EH (cell line): ENCODE measurements at places on chromosomes 1 and 21.

- no peak for DNase-seq
These were observed 11.3 kb upstream of the MFSD2A start for GRCh38 chr1:39943471-39944290.

- peak; percentile 46 for DNase-seq
These were observed 42.7 kb upstream of the LDLRAP1 start for GRCh38 chr1:25500694-25501093.

DNA sequence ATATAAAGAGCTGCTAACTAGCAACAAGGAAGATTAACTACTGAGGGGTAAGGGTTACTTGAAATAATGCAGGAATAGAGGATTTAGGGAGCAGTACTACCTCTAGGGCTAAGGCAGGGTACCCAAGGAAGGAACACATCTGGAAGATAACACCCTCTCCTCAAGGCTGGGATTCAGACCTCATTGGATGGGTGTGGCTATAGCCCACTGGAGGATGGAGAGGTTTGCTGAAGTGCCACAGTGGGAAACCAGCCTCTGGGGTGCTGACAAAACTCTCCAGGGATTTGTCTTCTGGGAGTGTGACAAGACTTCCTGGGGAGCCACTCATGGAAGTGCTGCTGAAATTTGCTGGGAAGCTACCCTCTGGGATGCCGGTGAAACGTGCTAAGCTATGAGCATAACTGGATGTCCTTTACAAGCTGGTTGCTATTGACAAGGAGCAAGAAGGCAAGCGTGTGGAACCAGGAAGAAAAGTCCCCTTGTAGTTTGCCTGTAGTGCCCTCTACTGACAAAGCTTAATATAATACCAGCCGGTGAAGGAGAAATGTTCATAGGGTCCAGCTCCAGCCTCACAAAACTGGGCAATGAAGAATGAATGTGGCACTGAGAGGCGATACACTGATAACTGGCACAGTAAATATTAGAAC is 122.8 kb upstream of the USP24 start:
- peak; percentile 80 for DNase-seq

DNA sequence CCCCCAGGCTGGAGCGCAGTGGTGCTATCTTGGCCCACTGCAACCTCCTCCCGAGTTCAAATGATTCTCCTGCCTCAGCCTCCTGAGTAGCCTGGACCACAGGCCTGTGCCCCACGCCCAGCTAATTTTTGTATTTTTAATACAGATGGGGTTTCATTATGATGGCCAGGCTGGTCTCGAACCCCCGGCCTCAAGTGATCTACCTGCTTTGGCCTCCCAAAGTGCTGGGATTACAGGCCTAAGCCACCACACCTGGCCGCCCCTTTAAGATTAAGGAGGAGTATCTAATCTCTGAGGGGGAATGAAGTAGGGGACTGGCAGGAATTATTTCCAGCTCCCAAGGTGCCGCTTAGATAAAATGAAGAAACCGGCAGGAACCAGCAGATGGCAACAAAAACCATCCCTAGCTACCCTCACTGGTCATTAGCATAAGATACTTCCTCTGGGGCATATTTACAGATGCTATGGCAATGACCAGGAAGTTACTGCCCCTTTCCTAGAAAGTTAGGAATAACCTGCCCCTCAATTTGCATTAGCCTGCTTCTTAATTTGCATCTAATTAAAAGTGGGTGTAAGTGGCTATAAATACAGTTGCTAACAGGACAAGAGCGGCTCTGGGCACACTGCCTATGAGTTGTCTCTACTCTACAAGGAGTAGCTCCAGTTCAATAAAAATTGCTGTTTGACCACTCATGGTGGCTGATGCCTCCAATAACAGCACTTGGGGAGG is 7.1 kb upstream of the NSUN4 start:
- DNase-seq: peak; percentile 57

DNA sequence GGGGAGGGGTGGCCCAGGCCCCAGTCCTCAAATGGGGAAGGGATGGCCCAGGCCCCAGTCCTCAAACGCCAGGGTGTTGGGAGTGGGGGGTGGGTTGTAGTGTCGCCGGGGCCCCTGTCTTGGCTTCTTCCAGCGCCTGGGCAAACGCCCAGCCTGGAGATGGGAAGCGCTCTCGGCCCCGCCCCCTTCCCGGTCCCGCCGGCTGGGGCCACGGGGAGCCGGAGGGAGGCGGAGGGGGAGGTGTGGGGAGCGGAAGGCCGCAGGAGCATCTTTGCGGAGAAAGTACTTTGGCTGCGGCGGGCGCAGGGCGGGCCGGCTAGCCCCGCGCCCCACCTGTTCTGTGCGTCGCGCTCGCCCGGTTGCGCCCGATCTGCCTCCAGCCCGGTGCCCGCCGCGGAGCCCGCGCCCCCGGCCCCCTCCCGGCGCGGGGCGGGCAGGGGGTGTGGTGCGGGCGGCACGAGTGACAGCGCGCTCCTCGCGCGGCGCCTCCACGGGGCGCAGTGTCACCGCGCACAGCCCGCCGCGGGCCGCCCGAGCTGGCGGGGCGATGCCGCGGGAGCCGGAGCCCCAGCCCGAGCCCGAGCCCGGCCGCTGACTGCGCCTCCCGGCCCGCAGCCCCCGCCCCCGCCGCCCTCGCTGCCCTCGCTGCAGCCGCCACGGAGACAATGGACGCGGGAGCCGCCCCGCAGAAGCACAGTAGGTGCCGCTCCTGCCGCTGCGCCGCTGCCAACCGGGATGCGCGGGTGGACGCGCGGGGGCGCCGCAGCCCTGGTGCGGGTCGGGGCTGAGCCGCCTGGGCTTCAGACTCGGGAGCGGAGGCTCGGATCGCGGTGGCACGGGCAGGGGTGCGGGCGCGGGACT is 31.1 kb upstream of the PEX10 start:
- peak; percentile 39 for DNase-seq

GRCh38 chr21:39946199-39946598 is 79.0 kb downstream of the PCP4 start:
- no peak for DNase-seq

GRCh38 chr1:38243106-38243505 is 196.5 kb upstream of the POU3F1 start:
- no peak for DNase-seq

DNA sequence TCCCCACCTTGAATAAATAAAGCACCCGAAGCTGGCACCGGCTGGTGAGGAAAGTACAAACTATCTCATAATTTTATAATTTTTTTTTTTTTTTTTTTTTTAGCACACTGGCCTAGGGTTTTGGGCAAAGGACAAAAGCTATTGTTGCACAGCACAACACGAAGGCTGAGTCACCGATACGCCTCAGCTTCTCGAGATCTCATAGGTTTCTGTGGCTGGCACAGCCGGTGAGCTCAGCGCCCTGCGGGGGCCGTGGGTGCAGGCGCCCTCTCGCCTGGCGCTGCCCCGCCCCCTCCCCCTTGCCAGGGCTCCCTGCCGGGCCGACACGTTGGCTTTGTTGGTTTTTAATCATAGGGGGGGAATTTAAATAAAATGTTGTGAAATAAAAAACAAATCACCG is 17.2 kb downstream of the CASZ1 start:
- no peak for DNase-seq

GRCh38 chr1:24294716-24295371 is 24.3 kb upstream of the GRHL3 start:
- peak; percentile 90 for DNase-seq

GRCh38 chr1:63612971-63613370 is 19.8 kb downstream of the PGM1 start:
- DNase-seq: no peak

DNA sequence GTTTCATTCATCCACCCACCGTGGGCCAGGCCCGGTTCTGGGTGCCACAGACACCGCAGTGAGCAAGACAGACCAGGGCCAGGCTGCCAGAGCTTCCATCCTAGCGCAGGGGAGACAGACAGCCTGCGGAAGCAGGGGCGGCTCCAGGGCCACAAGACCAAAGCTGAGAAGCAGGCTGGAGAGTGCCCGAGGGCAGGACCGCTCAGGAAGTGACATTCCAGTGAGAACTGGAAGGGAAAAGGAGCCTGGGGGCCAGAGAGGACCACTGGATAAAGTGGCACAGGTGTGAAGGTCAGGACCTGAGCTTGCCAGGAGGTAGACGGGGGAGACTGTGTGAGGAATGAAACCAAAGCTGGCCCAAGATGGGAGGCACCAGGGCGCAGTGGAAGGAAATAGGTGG is 59.5 kb upstream of the EFHD2 start:
- no peak for DNase-seq

DNA sequence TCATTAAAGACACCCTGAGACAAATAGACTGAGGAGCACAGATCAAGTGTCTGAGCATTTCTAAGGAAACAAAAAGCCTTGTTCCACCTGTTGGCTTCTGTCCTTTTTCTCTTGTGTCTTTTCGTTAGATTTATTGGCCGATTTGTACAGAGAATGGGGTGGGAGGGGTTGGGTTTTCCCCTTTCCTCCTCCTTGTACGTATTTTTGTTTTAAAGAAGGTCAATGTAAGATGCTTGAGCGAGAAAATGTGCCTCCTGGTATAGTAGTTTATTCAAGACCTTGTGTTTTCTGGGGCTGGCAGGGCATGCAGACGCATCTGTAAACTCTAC is 1.2 kb downstream of the BCL9 start:
- no peak for DNase-seq

DNA sequence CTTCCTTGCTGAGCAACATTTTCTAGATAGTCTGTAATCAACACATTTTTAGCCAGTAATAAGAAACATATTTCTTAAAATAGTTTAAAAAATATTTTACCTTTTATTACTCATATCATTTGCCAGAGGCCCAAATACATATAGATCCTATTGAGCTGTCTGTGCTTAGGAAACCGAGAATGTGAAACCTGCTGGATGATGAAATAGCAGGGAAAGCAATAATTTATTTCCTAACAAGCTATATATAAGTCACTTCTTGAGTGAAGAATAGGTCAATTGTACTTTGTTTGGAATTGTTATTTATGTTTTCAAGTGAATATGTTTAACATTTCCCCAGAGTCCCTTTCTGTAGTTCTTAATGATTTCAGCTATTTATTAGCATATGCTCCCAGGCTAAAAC is 339.9 kb upstream of the TMPRSS15 start:
- DNase-seq: no peak

GRCh38 chr1:240888787-240889048 is 276.8 kb upstream of the GREM2 start:
- no peak for DNase-seq

DNA sequence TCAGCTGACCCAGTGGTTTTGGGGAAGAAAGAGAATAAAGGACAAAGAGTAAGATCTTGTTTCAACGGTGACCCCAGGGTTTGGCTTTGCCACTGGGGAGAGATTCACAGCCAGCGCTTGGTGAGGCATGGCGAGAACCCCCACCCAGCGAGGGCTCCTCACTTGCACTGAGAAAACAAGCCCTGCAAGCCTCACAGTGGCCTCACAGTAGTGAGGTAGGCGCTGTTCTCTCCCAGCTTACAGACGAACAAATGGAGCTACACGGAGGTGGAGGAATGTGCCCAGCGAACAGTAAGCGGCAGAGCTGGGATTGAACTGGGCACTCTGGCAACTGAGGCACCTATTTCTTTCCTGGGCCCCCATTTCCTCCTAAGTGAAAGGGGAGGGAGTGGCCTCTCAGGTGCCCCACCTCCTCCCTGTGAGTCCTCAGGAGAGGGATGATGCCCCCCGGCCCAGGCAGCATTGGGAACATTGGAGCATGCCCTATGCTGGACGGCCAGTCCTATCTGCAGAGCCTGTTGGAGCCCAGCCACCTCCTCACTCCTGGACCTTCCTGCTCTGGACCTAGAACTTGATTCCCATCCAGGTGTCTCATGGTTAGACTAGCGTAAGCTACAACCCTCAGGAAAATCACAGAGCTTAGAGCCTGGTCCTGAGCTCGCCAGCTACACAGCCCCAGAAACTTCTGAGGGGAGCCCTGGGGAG is 73.4 kb upstream of the EDN2 start:
- DNase-seq: no peak

DNA sequence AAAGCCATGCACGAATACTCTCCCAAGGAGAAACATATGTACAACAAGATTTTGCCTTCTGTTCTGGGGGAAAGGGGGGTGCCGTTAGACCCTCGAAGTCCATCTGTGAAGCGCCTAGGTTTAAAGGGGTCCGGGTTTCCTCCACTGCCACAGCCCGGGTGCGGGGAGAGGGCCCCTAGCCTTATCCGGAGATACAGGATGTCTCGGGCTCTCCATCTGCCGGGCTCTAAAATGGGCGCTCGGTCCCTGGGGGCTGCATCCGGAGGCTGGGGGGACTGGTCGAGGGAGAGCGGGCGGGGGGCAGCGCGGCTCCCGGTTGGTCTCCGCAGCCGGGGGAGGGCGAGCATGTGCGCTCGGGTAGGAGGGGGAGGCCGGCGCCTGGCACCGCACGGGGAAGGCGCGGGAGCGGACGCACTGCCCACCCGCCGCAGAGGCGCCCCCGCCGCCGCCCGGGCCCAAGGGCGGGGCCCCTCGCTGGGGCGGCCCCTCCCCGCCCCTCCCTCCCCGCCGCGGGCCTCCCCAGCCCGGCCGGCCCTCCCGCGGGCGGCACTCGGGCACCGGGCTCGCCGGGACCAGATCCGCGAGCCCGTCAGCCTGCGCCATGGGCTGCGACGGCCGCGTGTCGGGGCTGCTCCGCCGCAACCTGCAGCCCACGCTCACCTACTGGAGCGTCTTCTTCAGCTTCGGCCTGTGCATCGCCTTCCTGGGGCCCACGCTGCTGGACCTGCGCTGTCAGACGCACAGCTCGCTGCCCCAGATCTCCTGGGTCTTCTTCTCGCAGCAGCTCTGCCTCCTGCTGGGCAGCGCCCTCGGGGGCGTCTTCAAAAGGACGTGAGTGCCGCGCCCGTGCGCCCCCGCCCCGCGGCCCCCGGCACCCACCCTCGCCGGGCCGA is 63.1 kb downstream of the ELK4 start:
- peak; percentile 21 for DNase-seq

- DNase-seq: no peak
These were observed 11.6 kb downstream of the AHDC1 start for GRCh38 chr1:27592232-27592930.

DNA sequence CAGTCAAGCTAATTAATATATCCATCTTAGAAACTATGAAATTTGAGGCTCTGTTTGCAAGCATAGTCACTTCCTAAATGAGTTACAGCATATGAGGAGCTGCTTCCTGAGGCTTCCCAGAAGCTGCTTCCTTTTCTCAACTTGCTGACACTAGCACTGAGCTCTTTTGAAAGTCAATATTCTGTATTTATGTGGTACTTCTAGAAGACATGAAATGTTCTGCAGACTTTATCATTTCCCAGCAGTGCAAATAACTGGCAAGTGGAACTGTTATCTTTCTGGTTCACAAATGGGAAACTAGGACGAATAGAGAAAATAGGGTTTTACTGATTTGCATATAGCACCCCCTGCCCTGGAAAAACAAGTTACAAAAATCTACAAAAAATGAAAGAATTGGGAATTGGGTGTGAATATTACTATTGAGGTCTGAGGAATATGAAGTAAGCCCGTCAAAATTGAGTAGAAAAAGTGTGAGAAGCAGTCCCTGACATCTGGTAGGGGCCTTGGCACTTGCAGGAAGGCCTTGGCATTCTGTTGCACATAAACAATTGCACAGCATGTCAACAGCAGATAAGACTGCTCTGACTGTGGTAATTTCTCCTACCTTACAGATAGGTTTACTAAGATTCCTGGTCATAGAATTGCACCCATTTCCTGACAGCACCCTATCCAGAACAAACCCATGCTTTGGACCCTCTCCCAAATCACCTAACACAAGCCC is 7.1 kb downstream of the GIPC2 start:
- DNase-seq: no peak

- no peak for DNase-seq
These were observed 11.9 kb downstream of the COL6A1 start for GRCh38 chr21:45993210-45994085.

GRCh38 chr1:217272385-217272784 is 358.5 kb downstream of the GPATCH2 start:
- DNase-seq: peak; percentile 70
